Right renal pelvis (tissue), 4 donors: ENCODE measurements at places on chromosomes 5 and 9. TPM values are rescaled to one million over a fixed set of nuclear protein-coding genes. Genes with fewer than 3 reads are reported as not detected.

Gene KIF27
- polyA plus RNA-seq: 19.5 TPM

Gene ENTPD2
- polyA plus RNA-seq: 3.4 TPM

Gene PCDHB10
- 9.4 TPM for polyA plus RNA-seq

Gene NR4A3
- polyA plus RNA-seq: 0.53 TPM

Gene PCDHGA10
- 3.8 TPM for polyA plus RNA-seq

Gene ITK
- polyA plus RNA-seq: 0.45 TPM

Gene HNRNPA0
- 81.1 TPM for polyA plus RNA-seq

Gene SIMC1
- polyA plus RNA-seq: 19.7 TPM

Gene SARDH
- polyA plus RNA-seq: 12.0 TPM

DNA sequence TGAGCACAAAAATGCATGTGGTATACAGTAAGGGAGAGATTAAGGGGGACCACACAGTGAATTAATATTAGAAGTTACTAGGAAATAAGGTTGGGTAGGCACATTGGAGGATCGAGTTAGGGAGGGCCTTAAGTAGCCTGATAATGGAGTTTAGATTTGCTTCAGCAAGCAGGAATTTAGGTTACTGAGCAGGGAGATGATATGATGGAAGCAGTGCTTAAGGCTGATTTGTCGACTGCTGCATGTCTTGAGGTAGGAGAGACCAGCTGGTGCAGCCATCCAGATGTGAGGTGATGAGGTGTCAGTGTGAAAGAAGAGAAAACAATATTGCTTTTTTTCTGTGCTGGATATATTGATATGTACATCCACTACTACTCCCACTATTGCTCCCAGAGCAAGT, 55.2 kb upstream of the ACTBL2 start:
- DNase-seq: no peak

GRCh38 chr5:109865637-109866036, 175.9 kb downstream of the MAN2A1 start:
- DNase-seq: no peak

GRCh38 chr5:172909931-172910502, 49.2 kb upstream of the RPL26L1 start:
- no peak for DNase-seq

- no peak for DNase-seq
These were observed 7.0 kb upstream of the HK3 start for GRCh38 chr5:176906126-176906525.

- no peak for DNase-seq
These were observed 28.2 kb downstream of the DCAF12 start for GRCh38 chr9:34098307-34098706.

GRCh38 chr5:177131019-177131320, 2.6 kb upstream of the NSD1 start:
- DNase-seq: no peak

- DNase-seq: no peak
These were observed 258.7 kb upstream of the PANK3 start for GRCh38 chr5:168837852-168838251.

GRCh38 chr9:133954862-133955529, 37.1 kb downstream of the VAV2 start:
- DNase-seq: no peak

GRCh38 chr5:119270121-119270565, 85.7 kb upstream of the TNFAIP8 start:
- DNase-seq: no peak

DNA sequence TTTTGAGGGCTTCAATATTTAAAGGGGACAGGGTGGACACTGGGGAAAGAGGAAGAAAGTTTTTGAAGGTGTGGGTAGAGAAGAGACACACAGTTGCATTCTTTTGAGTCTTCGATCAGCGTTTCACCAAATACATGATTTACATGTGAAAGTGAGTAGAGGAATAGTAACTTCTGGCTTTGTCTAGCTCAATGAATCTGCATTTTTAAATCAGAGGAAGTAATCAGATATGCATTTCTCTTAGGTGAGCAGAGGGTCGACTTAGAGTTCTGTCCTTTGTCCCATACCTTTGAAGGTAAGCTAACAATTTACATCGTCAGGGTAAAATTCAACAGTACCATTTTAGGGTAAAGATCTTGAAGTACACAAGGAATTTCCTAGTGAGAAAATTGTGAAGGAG, 406.4 kb upstream of the ZNF462 start:
- DNase-seq: no peak

DNA sequence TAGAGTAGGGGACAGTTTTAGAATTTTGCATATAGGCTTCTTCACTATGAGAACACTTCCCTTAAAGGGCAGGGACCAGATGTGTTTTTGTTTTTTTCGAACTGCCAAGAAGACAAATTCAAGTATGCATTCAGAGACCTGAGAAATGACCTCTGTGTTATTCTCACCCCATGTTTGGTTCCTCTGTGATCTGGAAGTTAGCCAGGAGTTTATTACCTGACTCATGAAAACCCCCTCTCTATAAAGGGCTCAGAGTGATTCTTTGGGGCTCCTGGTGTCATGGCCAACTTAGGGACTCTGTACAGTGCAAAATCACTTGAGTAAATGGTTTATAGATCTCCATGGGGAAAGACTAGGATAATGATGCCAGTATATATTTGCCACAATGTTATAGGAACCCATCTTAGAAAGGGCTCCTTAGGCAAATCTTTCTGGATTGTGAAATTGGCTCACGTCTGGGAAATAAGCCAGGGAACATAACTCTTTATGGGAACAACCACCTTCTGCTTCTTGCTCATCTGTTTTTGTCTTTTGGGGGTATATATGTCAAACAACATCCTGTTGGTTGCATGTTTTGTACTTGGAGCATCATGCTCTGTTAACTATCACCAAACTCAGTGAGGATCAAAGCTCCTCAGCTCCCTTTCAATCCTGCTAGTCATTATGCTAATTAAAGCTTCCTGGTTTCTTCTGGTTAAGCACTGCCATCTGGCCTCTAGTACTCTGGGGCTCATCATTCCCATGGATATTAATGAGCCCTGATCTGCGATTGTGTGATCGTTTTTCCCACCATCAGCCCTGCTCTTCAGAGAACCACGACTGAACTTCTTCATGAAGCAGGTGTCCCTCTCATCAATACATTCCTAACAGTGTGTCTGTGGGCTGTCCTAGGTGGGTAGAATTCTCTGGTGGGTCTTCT, 173.4 kb upstream of the CDH12 start:
- no peak for DNase-seq

DNA sequence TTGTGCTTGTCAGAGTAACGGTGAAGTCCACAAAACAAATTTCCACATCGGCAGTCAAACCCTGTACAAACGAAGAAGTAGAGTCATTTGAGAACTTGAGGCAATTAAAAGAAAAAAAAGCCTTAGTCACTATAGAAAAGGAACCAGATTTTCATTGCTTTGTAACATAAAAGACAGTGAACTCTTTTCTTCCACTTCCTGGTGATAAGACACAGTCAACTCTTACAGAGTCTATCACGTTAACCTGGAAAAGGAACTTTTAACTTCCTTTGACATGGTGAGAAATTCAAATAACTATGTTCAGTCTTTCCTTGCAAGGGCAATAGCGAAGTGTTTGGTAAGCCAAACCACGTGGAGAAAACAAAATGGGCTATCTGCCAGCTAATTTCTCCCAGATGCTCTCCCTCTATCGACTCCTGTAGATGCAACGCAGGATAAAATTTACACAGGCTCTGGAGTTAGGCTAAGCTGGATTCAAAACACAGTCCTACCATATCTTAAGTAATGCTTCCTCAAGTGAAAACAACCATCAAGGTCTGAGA, 8.9 kb downstream of the ZFAND5 start:
- DNase-seq: no peak

DNA sequence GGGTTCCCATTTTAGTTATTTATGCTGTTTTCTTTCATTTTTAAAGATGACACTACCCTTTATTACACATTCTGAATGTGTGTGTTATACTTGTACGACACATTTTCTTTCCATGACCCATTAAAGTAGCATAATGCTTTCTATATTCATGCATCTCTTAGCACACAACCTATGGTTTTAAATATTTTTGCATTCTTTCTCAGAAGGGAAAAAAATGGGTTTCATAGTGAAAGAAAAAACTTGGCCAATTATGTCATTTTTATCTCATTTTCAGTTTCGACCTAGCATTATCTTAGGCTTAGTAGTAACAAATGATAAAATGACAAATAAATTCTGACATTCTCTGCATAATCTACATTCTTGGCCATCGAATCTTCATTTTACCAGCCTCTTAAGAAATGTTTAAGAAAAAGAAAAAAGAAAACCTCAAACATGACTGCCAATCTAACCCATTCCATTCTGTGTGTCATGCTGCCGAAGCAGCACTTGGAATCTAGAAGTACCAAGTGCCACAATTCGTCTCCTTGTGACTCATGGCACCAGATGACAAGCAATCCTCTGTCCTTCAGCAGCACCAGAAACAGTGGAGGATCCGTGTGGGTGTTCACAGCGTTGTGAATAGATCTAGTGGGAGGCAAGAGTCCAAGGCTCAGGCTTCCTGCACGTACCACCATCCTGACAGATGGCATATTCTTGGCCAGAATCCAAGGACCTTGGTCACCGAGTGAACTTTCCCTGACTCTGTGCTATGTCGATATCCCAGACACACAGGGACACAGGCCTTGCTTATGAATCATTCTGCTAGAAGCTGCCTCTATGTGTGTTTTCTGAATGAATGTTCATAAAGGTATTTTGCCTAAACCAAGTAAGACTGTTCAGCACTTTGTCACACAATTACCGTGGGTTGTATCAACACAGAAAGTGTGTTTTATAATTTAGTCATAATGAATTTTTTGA, 502.7 kb downstream of the NR2F1-AS1 start:
- DNase-seq: no peak

GRCh38 chr5:172104801-172105701, 83.0 kb downstream of the STK10 start:
- no peak for DNase-seq

DNA sequence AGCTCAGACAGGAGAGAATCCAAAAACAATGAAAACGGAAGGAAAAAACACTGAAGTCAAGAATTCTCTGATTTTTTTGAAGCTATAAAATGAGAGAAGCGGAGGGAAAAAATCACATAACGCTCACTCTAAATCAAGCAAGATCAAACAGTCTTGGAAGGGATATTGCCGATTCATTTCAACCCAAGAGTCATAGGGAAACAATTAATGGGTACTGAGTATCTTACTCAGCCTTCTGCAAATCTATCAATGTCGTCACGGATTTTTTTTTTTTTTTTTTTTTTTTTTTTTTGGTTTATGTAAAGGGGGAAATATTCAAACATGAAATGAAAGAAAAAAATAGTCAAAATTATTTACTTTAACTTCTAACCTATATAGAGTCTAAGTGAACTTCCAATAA, 9.5 kb downstream of the MEF2C start:
- no peak for DNase-seq

DNA sequence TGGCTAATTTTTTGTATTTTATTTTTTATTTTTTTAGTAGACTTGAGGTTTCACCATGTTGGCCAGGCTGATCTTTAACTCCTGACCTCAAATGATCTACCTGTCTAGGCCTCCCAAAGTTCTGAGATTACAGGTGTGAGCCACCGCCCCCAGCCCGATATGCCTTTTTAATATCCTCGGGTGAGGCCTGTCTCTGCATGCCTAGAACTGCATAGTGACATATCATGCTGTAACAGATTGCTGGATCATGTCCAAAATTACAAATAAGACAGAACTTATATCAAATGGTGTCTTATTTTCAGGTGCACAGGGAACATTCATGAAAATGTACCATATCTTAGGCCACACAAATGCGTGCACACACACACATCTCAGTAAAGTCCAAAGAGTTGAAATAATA, 39.1 kb upstream of the PJA2 start:
- DNase-seq: no peak

DNA sequence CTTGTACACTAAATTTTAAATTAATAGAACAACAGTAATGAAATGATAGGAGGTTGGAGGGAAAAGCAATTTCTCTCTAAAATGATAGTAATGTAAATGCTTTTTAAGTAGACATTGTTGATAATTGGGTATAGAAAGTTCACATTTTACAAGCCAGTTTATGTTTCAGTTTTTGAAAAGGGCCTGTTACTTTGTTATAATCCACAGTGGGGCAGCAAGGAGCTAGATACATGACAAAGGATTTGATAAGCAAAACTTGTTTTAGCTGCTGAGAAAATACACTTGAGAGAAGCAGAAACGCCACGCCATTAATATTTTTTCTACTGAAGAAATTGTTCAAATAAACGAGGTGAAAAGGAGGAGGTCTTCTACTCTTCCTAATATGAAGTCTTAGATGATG, 30.2 kb downstream of the SREK1 start:
- no peak for DNase-seq

DNA sequence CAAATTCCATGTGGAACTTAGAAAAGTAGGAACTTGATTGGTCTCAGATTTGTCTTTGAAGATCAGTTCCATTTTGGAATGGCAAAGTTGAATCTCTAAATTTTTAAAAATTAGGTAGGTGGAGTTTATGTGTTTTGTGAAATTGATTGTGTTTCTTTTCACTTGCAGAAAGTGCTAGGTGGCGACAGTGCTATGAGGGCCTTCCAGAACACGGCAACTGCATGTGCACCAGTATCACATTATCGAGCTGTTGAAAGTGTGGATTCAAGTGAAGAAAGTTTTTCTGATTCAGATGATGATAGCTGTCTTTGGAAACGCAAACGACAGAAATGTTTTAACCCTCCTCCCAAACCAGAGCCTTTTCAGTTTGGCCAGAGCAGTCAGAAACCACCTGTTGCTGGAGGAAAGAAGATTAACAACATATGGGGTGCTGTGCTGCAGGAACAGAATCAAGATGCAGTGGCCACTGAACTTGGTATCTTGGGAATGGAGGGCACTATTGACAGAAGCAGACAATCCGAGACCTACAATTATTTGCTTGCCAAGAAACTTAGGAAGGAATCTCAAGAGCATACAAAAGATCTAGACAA, 2.8 kb downstream of the PHAX start:
- DNase-seq: no peak

DNA sequence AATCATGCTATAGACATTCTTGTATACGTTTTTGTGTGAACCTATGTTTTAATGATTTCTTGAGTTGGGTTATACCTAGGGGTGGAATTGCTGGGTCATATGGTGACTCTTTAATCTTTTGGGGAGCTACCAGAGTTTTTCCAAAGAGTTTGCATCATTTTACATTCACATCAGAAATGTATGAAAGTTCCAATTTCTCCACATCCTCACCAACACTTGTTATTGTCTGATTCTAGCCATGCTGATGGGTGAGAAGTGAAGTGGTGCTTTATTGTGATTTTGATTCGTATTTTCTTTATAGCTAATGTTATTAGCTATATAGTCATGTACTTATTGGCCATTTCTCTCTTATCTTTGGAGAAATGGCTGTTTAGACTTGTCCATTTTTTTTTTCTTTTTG, 18.1 kb downstream of the OCLN start:
- no peak for DNase-seq

- DNase-seq: no peak
These were observed 94.4 kb downstream of the MACROH2A1 start for GRCh38 chr5:135304352-135305221.

DNA sequence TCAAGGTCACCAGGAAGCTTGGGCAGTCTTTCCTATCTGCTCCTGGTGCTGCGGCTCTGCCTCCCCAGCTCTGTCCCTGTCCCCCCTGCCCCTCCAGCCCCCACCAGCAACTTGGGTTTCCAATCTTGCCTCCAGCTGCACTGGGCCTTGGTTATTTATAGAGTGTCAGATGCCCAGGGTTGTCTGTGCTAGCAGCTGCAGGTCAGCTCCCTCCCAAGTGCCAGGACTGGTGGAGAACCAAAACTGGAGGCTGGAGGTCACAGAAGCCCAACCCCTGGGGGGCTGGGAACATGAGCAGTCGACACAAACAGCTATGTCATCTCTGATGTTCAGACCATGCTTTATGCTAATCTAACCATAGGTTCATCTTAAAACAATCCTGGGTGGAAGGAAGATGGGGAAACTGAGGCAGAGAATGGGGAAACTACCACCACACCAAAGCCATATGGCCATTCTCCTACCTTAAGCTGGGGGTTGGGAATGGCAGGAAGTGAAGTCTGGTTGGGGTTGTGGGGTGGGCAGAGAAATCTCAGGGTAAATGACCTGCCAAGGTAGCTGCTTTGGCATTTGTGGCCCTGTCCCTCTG, 1.7 kb downstream of the TPM2 start:
- DNase-seq: no peak
